ENCODE measurements at places on chromosomes 2 and 18. TPM values are rescaled to one million over a fixed set of nuclear protein-coding genes. Genes with fewer than 3 reads are reported as not detected.

ANTXR1 gene
- total RNA-seq, result 0.22 TPM

NAT8 gene
- total RNA-seq, result not detected

RAX gene
- not detected for total RNA-seq

INPP5D gene
- total RNA-seq, result 51.0 TPM

MYO7B gene
- total RNA-seq, result not detected

KCNIP3 gene
- not detected for total RNA-seq

COL4A3 gene
- total RNA-seq, result not detected

AMER3 gene
- total RNA-seq, result not detected

LYG2 gene
- total RNA-seq, result not detected

GRCh38 chr18:2082676-2083075 lies 488.6 kb downstream of the METTL4 start:
- H3K27me3 ChIP-seq, result no peaks in the 10 kb centered on the region
- no peak overlapping the region for H3K4me3 ChIP-seq
- H3K27ac ChIP-seq, result no peak overlapping the region
- H3K36me3 ChIP-seq, result no peaks in the 10 kb centered on the region

GRCh38 chr2:110157153-110157793 lies 41.7 kb upstream of the MALL start:
- no peak overlapping the region for H3K4me3 ChIP-seq
- H3K4me1 ChIP-seq, result no peaks in the 10 kb centered on the region
- H3K27ac ChIP-seq, result no peak overlapping the region
- H3K27me3 ChIP-seq, result no peaks in the 10 kb centered on the region
- DNase-seq, result no peak
- H3K36me3 ChIP-seq, result no peaks in the 10 kb centered on the region

GRCh38 chr2:46578961-46579360 lies 99.6 kb downstream of the TMEM247 start:
- DNase-seq, result no peak
- no peaks in the 10 kb centered on the region for H3K36me3 ChIP-seq
- H3K27me3 ChIP-seq, result no peaks in the 10 kb centered on the region
- no peak overlapping the region for H3K4me3 ChIP-seq

DNA sequence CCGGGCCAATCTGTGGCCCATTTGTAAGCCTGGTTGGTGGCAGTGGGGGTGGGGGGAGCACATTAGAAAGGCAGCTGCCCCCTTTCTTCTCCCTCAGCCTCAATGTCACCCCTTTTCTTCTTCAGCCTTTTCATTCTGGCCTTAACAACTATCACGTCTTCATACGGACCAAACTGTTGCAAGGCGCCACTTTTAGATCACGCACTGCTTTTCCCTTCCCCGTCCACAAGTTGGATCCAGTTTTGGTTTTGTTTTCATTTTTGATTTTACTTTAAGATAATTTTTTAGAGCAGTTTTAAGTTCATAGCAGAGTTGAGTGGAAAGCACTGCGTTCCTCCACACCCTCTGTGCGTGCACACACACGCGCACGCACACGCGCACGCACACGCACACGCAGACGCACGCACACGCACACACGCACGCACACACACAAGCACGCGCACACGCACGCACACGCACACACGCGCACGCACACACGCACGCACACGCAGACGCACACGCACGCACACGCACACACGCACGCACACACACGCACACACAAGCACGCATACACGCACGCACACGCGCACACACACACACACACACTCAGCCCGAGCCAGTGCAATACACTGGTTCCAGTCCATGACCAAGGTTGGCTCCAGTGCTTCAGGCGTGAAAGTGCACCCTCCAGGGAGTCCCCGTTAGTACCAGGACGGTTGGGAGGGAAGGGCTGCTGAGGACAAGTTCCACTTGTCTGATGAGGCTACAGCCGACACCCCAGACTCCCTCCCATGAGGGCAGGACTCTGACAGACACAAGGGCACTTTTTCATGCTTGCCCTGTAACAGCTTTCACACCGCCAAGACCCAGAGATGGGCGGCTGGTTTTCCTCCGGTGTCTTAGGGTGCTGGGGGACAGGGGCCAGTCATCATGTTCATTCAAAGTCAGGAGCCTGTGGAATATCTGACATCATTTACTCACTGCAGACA lies 22.4 kb downstream of the FBLN7 start:
- no peaks in the 10 kb centered on the region for H3K36me3 ChIP-seq
- no peaks in the 10 kb centered on the region for H3K27me3 ChIP-seq
- H3K4me1 ChIP-seq, result peaks cover 15% of the 10 kb centered on the region
- H3K27ac ChIP-seq, result no peak overlapping the region
- DNase-seq, result no peak

DNA sequence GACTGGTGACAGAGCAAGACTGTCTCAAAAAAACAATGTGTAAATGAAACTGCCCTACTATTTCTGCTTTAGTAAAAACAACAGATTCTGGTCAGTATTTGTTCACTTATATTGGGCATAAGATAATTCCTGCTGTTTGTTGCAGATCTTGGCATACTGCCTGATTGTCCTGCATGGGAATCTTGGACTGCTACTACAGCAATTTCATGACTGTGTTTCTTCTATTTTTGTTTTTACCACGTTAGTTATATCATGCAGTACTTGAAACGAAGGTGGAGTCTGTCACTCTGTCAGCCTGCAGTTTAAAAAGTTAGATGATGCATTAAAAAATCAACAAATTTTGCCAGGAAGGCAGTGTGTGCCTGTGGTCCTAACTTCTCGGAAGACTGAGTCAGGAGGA lies 14.2 kb upstream of the CLASP1 start:
- no peaks in the 10 kb centered on the region for H3K36me3 ChIP-seq
- H3K27me3 ChIP-seq, result no peaks in the 10 kb centered on the region
- no peak overlapping the region for H3K27ac ChIP-seq
- H3K4me1 ChIP-seq, result no peaks in the 10 kb centered on the region

DNA sequence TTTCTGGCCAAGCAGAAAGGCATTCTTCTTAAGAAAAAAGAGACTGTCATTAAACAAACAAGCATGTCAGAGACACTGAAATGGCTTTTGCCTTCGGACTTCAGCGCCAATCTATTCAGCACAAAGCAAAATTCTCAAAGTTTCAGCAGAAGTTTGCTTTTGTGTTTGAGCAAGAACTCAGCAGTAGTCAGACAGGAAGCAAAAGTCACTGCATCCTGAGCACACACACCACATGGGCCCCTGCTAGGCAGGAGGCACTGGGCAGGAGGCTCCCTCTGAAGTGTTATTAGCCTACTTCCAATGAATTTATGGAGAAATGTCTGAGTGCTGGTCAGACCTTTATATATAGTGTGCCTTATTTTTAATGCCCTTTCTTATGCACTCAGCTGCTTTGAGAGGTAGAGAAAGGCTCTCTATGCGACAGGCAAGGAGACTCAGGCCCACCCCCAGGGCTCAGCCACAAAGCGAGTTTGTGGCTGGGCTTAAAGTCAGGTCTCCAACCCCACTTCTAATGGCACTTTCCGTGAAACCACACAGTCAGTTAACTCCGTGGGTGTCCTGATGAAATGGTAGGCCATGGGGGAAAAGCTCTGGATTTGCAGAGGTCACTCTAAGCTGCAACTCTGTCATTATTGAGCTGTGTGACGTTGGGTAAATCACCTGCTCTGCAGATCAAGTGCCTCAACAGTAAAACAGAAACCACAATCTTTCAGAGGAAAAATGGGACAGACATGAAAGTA lies 161.0 kb upstream of the TMEM200C start:
- DNase-seq, result no peak
- H3K4me3 ChIP-seq, result no peak overlapping the region
- H3K27me3 ChIP-seq, result no peaks in the 10 kb centered on the region
- no peaks in the 10 kb centered on the region for H3K4me1 ChIP-seq

- no peak overlapping the region for H3K4me3 ChIP-seq
- H3K36me3 ChIP-seq, result no peaks in the 10 kb centered on the region
- H3K27ac ChIP-seq, result no peak overlapping the region
- DNase-seq, result no peak
- H3K4me1 ChIP-seq, result no peaks in the 10 kb centered on the region
These were observed 19.7 kb downstream of the SH3BP4 start for GRCh38 chr2:234971496-234971895.

GRCh38 chr2:95721726-95722125 lies 129.9 kb downstream of the TRIM43 start:
- no peaks in the 10 kb centered on the region for H3K4me1 ChIP-seq
- H3K4me3 ChIP-seq, result no peak overlapping the region
- no peak overlapping the region for H3K27ac ChIP-seq
- H3K27me3 ChIP-seq, result no peaks in the 10 kb centered on the region

DNA sequence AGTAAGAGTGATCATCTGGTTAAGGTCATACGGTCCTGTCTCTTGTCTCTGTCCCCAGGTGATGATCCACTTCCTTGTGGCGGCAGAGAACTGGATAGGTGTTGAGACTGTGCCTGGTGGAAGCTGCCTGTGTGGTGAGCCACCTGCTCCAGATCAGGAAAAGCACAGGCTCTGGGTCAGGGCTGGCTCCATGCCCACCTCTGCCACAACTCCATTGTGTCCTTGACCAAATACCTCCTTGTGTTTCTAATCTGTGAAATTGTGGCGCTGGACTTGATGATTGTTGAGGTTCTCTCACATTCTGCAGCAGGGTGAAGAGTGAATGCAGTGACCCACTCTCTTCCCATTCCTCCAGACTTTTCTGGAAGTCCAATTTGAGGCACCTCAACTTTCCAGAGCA lies 45.7 kb upstream of the EN1 start:
- no peak for DNase-seq
- H3K4me1 ChIP-seq, result no peaks in the 10 kb centered on the region
- no peaks in the 10 kb centered on the region for H3K27me3 ChIP-seq
- no peaks in the 10 kb centered on the region for H3K36me3 ChIP-seq
- no peak overlapping the region for H3K27ac ChIP-seq
- H3K4me3 ChIP-seq, result no peak overlapping the region

DNA sequence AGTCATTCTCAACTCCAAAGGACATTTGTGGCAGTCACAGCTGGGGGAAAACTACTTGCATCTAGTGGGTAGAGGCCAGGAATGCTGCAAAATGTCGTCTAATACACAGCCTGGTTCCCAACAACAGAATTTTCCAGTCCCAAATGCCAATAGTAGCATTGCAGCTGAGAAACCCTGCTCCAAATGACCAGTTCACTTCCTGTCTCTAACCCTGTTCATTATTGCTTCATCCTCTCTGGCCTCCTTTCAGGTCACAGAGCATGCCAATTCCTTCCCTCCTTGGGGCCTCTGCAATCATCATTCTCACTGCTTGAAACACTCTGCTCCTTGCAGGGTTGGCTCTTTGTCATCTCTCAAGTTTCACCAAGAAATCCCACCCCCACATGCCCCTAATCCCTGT lies 139.1 kb downstream of the IRS1 start:
- H3K4me1 ChIP-seq, result no peaks in the 10 kb centered on the region
- no peaks in the 10 kb centered on the region for H3K27me3 ChIP-seq
- DNase-seq, result no peak
- no peak overlapping the region for H3K27ac ChIP-seq

DNA sequence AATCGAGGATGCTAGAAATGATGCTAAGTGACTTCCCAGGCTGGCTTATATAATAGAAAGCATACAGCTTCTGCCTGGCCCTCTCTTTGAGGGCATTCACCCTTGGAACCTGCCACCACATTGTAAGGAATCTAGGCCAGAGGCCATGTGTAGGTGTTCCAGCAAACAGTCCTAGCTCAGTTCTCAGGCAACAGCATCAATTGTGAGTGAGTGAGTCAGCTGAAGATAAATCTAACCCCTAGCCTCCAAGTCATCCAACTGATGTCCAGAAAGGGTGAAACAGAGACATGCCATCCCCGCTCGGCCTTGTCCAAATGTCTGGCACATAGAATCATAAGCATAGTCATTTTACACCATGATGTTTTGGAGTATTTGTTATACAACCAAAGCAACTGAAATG lies 324.3 kb upstream of the KLHL14 start:
- no peaks in the 10 kb centered on the region for H3K4me1 ChIP-seq
- H3K27ac ChIP-seq, result no peak overlapping the region
- H3K36me3 ChIP-seq, result no peaks in the 10 kb centered on the region
- no peaks in the 10 kb centered on the region for H3K27me3 ChIP-seq

GRCh38 chr18:39235118-39235719 lies 1669.6 kb upstream of the CELF4 start:
- no peaks in the 10 kb centered on the region for H3K36me3 ChIP-seq
- no peak for DNase-seq
- H3K4me1 ChIP-seq, result no peaks in the 10 kb centered on the region
- H3K27ac ChIP-seq, result no peak overlapping the region
- H3K4me3 ChIP-seq, result no peak overlapping the region
- H3K27me3 ChIP-seq, result no peaks in the 10 kb centered on the region

GRCh38 chr2:191030521-191031154 lies 16.7 kb upstream of the STAT1 start:
- peaks cover 30% of the 10 kb centered on the region for H3K4me1 ChIP-seq
- peaks cover 26% of the 10 kb centered on the region for H3K36me3 ChIP-seq
- no peak overlapping the region for H3K4me3 ChIP-seq
- H3K27ac ChIP-seq, result no peak overlapping the region
- H3K27me3 ChIP-seq, result no peaks in the 10 kb centered on the region

DNA sequence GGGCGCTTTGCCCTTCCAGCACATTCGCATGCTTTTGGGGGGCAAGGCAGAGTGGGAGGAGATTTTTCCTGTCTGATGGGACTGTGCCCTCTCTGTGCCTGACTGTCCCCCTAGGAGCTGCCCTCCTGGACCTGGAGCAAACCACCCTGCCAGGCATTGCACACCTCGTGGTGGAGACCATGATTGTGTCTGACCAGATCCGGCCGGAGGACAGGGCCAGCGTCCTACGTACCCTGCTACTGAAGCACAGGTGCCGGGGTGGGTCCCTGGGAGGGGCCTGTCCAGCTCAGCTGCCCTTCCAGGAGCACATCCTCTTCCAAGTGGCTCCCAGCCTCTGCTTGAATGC lies 5.3 kb downstream of the SLC4A3 start:
- H3K36me3 ChIP-seq, result no peaks in the 10 kb centered on the region
- peaks cover 6% of the 10 kb centered on the region for H3K27me3 ChIP-seq
- no peak for DNase-seq
- no peak overlapping the region for H3K27ac ChIP-seq
- no peaks in the 10 kb centered on the region for H3K4me1 ChIP-seq

DNA sequence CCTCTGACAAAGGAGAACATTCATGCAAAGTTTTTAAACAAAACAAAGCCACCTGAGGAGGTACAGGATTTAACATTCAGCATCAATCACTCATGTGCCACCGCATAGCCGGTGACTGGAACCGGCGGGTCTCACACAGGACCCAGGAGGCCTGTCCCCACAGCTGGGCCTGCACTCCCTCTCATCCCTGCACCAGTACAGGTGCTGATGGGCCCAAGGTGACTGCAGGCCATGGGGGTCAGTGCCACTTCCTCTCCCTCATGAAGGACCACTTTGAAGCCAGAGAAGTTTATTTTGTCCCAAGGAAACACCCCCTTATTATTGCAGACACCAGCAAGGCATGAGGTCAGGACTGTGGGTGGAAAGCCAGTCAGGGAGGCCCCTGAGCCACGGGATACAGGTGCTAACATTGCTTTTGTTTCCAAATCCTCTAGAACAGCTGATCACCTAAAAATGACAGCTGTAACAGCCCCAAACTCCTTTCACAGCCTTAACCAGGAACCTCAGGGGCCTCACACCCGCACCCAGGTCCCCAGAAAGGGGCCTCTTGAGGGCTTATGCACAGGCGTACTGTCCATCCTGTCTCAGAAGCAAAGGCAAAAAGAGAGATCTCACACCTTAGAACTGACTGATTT lies 14.0 kb downstream of the PARD6G start:
- H3K27me3 ChIP-seq, result no peaks in the 10 kb centered on the region
- no peaks in the 10 kb centered on the region for H3K36me3 ChIP-seq
- H3K4me3 ChIP-seq, result no peak overlapping the region
- no peak for DNase-seq
- no peak overlapping the region for H3K27ac ChIP-seq
- no peaks in the 10 kb centered on the region for H3K4me1 ChIP-seq

- H3K36me3 ChIP-seq, result no peaks in the 10 kb centered on the region
- no peaks in the 10 kb centered on the region for H3K4me1 ChIP-seq
- H3K27me3 ChIP-seq, result no peaks in the 10 kb centered on the region
- H3K4me3 ChIP-seq, result no peak overlapping the region
- no peak overlapping the region for H3K27ac ChIP-seq
These were observed 179.2 kb upstream of the EPAS1 start for GRCh38 chr2:46117994-46118393.
